ENCODE measurements at places on chromosomes 7 and 10.

- no peak for DNase-seq
Measured at GRCh38 chr7:32119790-32120196, 49.6 kb upstream of the PDE1C start.

DNA sequence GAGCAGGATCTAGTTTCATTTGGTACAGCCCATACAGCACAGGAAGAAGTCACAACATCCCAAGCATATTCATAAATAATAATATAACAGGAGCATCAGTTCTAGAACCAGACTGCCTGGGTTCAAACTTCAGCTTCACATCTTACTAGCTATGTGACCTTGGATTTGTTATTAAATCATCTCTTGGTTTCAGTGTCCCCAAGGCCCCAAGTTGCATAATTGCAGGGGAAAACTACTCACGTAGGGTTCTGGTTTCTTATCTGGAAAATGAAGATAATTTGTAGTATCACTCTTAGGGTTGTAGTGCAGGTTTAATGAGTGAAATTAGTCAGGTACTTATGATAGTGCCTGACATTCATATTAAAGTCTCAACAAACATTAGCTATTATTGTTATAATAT lies 5.5 kb upstream of the IQUB start:
- no peak for DNase-seq

DNA sequence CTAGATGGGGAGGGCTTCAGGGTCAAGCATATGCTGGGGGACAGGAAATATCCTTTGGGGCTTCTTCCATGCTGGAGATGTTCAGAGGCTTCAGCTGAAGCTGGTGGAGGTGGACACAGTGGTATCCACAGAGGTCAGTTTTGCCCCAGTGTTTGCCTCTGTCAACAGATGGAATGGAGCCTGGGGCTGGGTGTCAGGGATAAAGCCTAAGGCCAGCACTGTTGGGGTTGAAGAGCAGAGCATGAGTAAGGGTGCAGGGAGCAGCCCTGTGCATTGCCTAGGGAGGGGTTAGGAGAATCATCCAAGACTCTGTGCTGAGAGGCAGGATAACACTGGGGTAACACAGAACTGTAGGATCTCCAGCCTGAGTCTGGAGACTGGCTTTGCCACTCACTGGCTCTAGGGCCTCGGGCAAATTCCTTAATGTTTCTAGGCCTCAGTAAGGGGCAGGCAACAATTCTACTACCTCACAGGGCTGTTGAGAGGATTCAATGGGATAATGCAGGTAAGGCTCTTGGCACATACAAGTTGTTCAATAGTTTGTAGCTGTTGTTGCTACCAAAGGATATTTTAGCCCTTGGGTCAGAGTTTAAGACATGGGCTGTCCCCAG lies 21.8 kb upstream of the MYL7 start:
- DNase-seq, result no peak

DNA sequence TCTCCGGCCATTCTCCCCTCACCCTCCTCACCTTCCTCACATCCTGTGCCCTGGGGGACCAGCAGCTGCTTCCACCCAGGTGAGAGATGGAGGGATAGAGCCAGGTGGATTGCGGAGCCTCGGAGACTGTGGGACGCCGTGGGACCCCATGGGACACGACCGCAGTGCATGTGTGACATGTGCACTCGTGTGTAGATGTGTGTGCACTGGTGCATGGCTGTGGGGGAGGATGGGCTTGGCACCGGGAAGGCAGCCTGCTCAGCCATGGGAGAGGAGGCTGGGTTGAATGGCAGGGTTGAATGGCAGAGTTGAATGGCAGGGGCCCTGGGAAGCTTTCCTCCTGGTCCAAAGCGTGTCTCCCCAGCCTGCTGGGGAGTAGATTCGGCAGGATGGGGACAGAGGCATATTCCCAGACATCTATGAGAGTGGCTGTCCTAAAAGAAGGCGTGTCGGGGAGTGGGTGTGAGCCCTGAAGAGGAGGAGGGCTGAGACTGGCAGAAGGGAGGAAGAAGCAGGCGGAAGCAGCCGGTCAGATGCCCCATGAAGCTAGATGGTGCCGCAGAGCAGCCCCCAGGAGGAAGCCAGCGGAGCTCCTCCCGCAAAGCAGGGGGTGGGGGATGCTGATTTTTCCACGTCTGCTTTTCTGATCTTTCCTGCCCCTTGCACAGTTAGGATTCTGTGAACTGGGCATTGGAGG lies 815 bp downstream of the GIMAP8 start:
- no peak for DNase-seq

GRCh38 chr10:98411768-98412167 lies 3.2 kb downstream of the PYROXD2 start:
- DNase-seq, result no peak

- DNase-seq, result peak; percentile 43
Measured at GRCh38 chr10:92965314-92965713, 95.3 kb upstream of the CYP26C1 start.

DNA sequence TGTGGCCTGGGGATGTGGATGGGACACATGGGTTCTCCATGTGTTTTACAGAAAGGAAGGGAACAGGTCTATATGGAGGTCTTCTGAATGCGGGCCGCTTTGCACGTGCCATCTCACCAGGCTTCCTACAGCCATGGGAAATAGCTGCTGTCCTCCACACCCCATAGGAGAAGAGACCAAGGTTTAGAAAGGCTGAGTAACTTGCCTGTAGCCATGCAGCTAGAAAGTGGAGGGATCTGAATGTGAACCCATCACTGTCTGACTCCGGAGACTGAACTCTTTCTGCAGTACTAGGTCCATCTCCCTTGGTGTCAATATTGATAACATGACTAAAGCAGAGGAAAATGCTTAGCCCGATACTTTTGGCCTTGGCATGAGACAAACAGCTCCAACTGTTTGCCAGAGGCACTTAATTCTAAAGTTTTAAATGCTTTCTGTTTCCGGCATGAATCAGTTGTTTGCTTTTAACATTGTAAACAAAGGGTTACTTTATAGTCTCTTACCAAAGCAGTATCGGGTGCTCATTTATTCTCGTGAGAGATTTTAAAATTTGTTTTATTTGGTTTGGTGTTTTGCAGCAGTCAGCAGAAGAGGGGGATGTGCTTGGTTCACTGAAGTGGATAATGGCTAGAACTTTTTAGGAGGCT lies 64.8 kb upstream of the LOXL4 start:
- DNase-seq, result no peak

- no peak for DNase-seq
Measured at GRCh38 chr10:79482741-79483140, 29.6 kb upstream of the EIF5AL1 start.

DNA sequence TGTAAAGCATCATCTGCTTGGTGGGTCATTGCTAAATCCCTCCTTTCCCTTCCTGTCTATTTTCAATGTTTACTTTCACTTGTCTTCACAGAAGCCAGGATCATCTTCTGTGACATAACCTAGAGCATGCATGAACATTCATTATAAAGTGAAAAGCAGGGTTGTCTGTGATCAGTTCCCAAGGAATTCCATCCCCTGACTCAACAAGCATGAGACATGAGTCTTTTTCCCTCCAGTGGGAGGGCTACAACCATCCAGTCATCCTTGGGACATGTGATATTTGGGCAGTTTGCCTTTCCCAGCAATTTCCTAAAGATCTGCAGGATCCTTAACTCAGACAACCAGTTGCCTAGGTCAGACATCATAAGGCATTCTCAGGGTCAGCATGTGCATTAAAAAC lies 166.3 kb upstream of the TMEM196 start:
- no peak for DNase-seq

GRCh38 chr10:49194212-49194920 lies 6.2 kb upstream of the TMEM273 start:
- no peak for DNase-seq

GRCh38 chr7:651032-651728 lies 75.3 kb upstream of the DNAAF5 start:
- DNase-seq, result no peak

DNA sequence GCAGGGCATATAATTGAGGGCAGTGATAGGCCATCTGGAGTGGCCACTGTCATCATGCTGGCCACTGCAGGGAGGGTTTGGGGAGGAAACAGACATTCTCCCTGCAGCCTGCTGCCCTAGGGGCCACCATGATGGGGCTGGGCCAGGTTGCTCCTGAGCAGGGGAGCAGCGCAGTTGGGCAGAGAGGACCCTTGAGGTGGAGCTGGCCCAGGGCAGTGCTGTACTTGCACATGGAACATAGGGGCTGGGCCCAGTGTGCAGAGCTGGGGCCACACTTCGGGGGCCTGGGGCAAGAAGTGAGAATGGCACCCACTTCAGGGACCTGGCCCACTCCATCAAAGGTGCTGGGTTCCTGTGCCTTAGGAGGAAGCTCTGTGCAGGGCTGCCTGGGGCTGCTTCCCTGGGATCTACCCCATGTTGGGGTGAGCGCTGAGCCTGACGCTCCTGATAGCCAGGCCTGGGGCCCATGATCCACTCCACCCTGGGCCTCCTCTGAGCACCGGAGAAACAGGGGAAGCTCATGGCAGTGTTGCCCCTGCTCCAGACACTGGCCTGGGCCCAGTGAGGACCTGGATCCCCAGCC lies 21.3 kb upstream of the NUB1 start:
- no peak for DNase-seq

DNA sequence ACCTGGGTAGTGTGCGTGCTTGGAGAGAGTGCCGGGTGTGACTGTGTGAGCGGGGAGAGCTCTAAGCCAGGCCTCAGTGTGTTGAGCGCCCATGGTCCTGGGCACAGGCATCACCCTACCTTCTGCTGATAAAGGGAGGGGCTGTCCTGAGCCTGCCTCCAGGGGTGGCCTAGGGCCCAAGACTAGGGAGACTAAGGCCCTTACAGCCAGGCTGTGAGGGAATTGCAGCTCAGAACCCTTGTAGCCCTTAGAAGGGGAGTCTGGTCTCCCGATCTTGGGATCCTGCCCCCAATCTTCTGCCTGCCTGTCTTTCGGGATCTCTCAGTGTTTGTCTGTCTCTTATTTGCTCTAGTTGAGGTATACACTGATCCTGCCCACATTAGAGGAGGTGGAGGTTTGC lies 41.2 kb downstream of the PAX2 start:
- DNase-seq, result no peak

GRCh38 chr10:15280462-15280861 lies 90.6 kb downstream of the FAM171A1 start:
- DNase-seq, result no peak
